ENCODE measurements at places on chromosomes 7 and 10.
A peak's percentile ranks its signal among the peaks of the same experiment; 100 is the strongest.

GRCh38 chr7:52540041-52540440 lies 495.4 kb upstream of the POM121L12 start:
- DNase-seq, result peak; percentile 12

GRCh38 chr10:77944519-77944918 lies 18.0 kb upstream of the DLG5 start:
- DNase-seq, result peak; percentile 98

DNA sequence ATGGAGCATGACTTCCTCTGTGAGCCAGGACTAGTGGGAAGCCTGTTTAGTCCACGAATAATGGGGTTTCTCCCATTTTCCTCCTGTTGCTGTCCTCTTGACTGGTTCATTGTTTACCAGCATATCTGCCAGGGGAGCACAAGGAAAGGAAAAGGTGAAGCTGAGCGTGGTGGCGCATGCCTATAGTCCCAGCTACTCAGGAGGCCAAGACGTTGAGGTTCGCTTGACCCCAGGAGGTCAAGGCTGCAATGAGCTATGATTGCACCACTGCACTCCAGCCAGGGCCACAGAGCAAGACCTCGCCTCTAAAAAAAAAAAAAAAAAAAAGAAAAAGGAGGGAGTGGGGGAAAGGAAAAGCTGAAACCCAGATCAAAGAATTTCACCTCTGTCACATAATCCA lies 5.8 kb upstream of the IL2RA start:
- no peak for DNase-seq

DNA sequence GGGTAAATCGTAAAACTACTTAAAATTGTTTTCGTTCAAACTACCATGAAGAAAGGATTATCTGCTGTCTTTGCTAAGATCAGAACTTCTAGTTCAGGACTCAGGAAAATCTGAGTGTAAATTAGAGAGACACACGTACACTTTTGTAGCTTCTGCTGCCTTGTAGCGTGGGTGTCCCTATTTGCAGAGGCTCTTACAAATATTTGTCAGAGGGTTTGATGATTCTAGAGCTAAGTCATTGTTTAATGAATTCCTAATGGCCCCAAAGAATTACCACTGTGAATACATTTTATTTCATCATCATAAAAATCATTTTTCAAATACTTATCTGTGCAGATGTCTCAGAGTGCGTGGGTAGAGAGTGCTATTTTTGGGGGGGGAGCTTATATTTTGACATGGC lies 314.9 kb downstream of the LRMDA start:
- DNase-seq, result no peak

DNA sequence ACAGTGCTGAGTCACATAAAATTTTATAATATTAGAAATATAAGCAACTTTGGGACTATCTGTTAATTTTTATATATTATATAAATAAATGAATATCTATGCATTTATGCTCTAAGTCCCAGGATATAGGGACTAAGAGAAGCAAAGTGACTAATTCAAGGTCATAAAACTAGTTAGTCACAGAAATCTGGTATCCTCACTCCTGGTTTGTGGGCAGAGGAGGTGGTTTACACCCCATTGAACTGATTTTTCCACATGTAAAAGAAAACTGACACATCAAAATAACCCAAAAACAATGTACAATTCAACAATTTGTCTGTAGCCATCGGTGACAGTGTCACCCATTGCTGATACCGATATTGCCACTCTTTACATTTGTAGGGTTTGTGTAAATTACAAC lies 3.0 kb downstream of the PCLO start:
- DNase-seq, result no peak

DNA sequence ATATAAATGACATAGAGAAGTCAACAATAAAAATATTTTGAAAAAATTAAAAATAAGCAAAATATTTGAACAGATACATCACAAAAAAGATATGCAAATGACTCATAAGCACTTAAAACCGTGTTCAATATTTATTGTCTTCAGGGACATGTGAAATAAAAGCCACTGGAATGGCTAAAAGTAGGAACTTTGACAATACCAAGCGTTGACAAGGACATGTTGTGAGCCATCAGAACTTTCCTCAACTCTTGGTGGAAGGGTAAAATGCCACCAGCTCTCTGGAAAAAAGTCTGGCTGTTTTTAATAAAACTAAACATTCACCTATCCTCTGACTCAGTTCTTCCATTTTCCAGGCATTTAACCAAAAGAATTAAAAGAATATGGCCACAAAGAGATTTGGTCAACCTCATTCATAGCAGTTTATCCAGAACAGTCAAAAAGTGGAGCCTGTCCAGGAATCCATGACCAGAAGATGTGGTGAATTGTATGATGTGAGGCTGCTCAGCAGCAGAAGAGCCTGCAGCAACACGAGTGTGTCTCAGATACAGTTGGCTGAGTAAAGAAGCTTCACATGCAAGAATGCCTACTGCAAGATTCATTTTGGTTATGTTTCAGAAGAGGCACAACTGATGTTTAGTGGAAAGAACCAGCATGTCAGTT lies 7.1 kb upstream of the KLF6 start:
- DNase-seq, result peak; percentile 75

DNA sequence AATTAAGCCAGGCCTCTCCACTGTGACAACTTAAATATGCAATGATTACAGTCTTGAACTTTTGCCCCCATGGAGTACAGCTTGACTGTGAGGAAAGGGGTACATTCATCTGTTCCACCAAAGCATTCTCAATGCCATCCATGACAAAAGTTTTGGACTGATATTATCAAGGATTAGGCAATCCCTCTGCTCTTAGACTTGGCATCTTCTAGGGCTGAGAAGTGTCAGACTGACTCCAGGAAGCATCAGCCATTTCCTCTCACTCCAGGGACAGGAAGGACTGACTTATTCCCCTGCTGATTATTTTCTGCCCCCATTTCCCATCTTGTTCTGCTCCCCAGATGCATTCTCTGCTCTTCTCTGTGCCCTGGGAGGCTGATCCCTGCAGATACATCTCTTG lies 69.7 kb downstream of the ZNF365 start:
- peak; percentile 12 for DNase-seq

DNA sequence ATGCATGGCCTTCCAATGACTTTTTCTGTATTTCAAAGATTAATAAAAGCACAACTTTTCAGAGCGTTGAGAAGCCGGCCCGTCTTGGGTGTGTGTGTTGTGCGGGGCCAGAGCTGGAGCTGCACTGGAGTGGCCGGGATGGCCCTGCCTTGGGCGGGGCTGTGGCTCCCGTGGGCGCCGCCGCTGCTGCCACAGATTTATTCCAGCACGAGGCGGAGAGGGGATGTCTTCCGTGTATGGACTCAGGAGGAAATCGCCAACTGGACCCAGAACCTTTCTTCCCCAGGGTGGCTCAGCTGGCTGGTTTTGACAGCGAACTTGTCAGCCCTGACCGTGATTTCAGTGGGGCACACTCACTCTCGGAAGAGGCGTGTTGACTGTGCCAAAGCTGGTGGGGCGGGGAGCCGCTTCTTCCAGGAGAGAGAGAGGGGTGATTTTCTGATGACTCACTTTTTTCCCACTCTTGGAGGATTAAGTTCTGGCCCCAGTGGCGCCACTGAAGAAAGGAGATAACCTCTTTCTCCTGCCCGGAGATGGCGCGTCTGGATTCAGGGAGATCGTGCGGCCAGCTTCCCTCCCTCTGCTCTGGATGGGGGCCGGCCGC lies 72.4 kb downstream of the DNAJB6 start:
- peak; percentile 45 for DNase-seq

DNA sequence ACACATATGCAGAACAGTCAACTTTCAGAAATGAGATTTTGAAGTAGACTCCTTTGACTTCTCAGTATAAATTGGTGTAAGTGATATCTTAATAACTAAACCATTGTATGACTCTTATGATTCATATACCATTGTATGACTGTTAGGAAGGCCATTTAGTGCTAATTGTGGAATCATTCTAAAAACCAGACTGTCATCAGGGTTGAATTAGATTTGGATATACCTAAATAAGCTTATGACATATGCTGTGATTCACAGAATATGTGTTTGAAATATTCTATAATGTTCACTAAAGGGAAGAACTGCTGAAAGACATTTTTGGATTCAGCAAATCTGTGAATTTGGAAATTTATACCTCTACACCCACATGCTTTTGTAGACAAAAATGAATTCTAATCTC lies 438.1 kb downstream of the MDFIC start:
- no peak for DNase-seq

DNA sequence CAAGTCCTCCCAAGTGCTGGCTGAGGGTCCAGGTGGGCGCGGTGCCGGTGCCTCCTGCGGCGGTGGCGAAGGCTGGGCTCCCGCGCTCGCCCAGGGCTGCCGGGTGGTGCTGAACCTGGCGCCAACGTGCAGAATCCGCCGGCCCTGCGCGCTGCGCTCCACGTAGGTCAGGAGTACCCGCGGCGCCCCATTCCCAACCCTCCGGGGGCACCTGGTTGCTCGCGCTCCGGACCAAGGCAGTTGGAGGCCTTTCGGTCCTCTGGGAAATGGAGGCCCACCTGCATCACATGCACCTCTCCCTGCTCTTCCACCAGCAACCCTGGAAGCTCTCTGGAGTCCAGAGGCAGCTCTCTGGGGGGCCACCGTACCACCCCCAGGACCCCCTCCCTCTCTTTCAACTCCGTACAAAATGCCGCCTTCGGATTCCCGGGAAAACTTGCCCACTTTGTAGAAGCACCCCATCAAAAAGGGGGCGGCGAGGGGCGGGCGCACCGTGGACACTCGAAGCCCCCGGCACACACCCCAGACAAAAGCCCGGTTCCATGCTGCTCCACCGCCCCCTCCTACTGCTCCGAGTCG lies 745 bp downstream of the SLC16A9 start:
- DNase-seq, result peak; percentile 8

DNA sequence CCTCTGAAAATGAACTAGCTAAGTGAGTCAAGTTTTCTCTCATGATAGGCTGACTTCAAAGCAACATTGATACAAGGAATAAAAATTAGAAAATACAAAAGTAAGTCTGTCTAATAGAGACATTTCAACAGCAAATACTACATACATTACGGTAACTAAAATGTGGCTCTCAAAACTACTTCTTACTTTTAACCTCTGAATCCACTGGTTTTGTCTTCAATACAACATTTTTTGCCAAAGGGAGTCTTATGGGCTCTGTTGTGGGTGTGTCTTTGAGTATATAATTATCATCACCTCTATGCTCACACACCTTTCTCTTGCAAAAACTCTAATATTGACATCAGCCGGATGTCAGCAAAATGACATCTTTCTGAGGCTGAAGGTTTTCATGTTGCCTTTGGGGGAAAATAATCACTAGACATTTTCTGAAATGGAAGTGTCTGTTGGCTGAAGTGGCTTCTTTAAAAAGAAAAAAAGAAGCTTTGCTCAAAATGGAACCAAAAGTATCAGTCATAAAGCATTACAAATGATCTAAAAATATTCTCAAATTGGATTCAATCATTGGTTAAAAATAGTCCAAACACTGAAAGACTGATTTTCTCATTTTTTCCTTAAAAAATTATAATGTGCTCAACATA lies 41.8 kb upstream of the FAM133B start:
- DNase-seq, result no peak

DNA sequence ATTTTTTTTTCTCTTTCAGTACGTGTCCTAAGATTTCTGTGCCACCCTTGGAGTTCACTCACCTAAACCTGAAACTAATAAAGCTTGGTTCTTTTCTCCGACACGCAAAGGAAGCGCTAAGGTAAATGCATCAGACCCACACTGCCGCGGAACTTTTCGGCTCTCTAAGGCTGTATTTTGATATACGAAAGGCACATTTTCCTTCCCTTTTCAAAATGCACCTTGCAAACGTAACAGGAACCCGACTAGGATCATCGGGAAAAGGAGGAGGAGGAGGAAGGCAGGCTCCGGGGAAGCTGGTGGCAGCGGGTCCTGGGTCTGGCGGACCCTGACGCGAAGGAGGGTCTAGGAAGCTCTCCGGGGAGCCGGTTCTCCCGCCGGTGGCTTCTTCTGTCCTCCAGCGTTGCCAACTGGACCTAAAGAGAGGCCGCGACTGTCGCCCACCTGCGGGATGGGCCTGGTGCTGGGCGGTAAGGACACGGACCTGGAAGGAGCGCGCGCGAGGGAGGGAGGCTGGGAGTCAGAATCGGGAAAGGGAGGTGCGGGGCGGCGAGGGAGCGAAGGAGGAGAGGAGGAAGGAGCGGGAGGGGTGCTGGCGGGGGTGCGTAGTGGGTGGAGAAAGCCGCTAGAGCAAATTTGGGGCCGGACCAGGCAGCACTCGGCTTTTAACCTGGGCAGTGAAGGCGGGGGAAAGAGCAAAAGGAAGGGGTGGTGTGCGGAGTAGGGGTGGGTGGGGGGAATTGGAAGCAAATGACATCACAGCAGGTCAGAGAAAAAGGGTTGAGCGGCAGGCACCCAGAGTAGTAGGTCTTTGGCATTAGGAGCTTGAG lies at the start of gene CFTR:
Gene CFTR, plus strand, starts transcription at position 801 of the 830 bp plus-strand sequence. CDS start 70 bp downstream, outside the sequence.
- DNase-seq, result no peak

DNA sequence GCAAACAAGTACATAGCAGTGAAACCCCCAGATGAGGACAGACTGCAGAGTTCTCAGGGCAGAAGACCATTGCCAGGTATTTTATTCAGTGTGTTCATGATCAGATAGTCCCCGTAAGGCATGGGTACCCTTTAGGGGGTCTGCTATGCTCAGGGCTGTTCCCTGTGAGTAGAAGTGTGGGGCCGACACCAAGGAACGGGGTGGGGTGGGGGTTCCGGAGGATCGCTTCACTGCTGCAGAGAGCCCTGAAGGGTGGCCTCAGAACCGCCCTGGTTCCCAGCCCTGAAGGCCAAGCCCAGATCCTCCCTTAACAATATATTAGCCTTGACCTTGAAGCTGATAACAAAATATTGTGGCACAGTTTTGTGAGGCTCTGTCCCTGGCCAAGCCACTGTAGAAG lies 89.6 kb downstream of the ACTR3B start:
- no peak for DNase-seq

DNA sequence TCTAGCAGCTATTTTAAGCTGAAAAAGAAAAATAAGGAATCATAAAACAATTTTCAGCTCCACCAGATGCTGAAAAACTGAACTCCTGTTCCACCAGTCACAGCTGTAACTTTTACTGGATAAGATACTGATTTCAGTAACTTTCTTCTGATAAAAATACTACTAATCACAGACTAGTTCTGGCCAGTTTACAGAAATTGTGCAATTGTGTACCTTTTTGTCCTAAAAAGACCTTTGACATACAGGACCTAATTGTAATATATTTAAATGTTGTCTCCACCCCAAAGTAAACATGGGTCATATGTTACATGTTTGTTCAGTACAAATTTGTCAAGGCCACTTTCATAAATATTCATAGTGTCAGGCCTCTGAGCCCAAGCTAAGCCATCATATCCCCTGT lies 27.1 kb upstream of the PIP start:
- no peak for DNase-seq

GRCh38 chr7:118369987-118370386 lies 145.5 kb downstream of the ANKRD7 start:
- DNase-seq, result no peak

GRCh38 chr7:28548416-28548815 lies 136.1 kb downstream of the CREB5 start:
- DNase-seq, result no peak

GRCh38 chr7:68031180-68031943 lies 1034.7 kb downstream of the TYW1 start:
- DNase-seq, result no peak

- no peak for DNase-seq
These were observed 343.9 kb downstream of the PLXNA4 start for GRCh38 chr7:132232406-132232805.

- no peak for DNase-seq
These were observed 22.6 kb upstream of the RAB18 start for GRCh38 chr10:27481486-27481885.

GRCh38 chr7:41628901-41629300 lies 74.0 kb downstream of the INHBA start:
- peak; percentile 33 for DNase-seq

GRCh38 chr7:78301407-78301806 lies 502.8 kb downstream of the PHTF2 start:
- DNase-seq, result peak; percentile 33

All from iris pigment epithelial cell (primary cell).